ENCODE measurements at places on chromosomes 4 and X.

DNA sequence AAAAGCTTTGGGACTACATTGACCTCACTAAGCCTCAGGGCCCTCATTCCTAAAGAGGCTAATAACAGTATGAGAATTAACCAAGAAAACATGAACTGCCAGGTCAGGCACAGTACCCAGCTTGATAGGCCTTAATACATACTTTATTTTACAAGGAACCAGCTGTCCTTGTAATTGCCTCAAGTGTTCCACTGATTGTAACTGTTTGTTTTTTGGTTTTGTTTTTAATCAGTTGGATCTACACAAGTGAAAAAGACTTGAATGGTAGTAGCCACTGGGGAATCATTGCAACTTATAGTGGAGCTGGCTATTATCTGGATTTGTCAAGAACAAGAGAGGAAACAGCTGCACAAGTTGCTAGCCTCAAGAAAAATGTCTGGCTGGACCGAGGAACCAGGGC lies 35.6 kb downstream of the PKD2 start:
- no peak for DNase-seq

GRCh38 chrX:11629593-11630211 lies 36.0 kb downstream of the ARHGAP6 start:
- peak; percentile 29 for DNase-seq

DNA sequence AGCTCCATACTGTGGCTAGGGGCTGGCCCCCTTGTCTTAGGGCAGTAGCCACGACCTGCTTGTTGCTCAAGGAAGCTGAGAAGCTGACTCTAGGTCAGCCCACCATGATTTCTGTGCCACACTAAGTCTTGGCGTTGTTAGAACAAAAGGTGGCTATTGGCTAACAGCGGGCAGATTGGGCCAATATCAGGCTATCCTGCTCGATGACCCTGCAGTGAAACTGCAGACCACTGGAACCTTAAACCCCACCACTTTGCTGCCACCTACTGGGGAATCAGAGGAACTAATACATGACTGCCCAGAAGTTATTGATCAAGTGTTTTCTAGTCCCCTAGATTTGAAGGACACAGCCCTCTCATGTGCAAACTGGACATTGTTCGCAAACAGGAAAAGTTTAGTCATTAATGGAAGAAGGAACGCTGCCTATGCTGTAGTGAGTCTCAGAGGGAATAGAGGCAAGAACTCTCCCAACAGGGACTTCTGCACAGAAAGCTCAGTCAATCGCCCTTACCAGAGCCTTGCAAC lies 17.0 kb upstream of the PAPSS1 start:
- no peak for DNase-seq

GRCh38 chr4:16467061-16467460 lies 240.8 kb upstream of the TAPT1 start:
- no peak for DNase-seq

GRCh38 chr4:10333942-10334341 lies 123.3 kb downstream of the ZNF518B start:
- no peak for DNase-seq
